ENCODE measurements at places on chromosomes 3 and 15.

DNA sequence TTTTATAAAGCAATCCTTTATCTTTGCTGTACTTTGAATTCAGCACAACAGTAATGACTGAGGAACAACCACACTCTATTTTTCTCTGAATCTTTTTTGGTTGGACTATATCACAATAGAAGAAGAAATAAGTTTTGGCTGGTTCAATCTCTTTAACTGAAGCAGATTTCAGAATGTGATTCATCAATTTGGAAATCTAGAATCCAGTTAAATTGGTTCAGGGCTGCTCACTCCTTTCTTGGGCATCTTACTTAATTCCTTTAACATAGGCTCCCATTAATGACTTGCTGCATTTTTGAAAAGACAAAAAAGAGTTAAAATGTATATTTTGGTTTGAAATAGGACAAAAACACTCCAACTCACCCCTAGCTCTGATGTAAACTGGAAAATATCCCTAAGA is 688.3 kb upstream of the NECTIN3 start:
- no peak for DNase-seq

- no peak for DNase-seq
Observed at GRCh38 chr15:70222606-70223005, 124.9 kb upstream of the TLE3 start.

DNA sequence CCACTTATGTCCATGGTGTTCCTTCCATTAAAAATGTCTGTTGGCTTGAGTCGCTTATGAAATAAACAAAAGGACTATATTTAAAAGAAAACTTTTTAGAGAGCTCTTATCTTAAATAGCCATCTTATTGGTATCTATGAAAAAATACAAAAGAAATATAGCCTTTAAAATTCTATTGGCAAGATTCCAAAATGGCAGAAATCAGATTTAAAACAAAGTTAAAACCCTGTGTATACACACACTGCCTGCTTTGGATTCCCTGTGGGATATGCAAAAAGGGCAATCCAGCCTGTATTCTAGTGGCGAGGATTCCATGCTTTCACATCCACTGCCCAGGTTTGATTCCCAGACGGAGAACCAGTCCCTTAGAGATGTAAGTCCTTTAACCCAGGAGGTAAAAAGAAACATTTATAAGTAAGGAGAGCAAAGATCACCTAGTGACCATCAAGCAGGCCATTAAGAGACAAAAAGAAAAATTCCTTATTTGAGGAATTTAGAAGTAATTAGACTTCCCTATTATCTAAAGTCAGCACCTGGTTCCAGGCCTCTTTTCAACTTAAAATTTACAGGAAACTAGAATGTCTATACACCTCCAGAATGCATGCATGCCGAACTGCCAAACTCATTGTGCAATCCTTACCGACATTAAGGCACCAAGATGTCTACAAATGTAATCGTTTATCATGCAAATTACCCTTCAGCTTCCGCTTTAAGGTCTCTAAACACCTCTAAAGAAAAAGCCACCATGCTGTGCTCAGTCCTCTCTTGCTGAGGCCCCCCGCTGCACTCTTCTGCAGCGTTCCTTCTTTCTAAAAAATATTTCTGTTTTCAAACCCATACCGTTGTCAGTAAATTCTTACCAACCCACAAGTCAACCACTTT is 69.6 kb upstream of the STRIT1 start:
- DNase-seq = no peak

GRCh38 chr3:127671523-127672428 is 976 bp upstream of the ABTB1 start:
- DNase-seq = peak; percentile 28

DNA sequence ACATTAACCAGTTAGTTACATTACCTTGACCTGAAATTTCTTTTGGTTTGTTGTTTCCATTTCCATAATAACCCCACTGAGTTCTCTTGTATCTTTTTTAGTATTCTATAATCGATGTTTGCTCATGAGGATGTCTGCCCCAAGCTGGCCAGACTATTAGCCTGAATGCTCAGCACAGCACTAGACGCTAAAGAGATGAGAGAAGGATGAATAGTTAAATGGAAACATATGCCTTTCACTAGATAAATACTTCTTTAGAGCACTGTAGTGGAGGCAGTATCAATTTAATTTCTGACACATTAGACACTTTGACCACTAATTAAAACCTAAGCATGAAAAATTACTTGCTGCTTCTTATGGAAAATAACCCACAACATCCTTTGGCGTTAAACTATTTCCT is 654.9 kb upstream of the KCNMB2 start:
- DNase-seq = no peak

DNA sequence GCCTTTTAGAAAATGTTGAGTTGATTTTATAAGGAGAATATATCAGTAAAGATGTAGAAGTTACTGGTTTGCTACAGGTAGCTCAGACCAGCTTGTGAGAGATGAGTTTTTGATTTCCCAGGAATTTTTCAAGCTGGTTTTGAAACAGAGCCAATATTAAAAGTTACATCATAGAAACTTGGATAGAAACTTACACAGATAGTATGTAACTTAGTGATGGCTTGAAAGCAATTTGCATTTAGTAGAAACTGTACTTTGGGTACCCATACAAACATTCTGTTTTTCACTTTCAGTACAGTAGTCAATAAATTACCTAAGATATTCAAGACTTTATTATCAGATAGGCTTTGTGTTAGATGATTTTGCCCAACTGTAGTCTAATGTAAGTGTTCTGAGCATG is 93.4 kb downstream of the RBMS3 start:
- DNase-seq = no peak

GRCh38 chr15:68564173-68564572 is 14.6 kb upstream of the CORO2B start:
- no peak for DNase-seq

GRCh38 chr15:34900748-34901147 is 68.8 kb downstream of the AQR start:
- DNase-seq = no peak
